ENCODE measurements at places on chromosomes 2 and 18.
A peak's percentile ranks its signal among the peaks of the same experiment; 100 is the strongest.

DNA sequence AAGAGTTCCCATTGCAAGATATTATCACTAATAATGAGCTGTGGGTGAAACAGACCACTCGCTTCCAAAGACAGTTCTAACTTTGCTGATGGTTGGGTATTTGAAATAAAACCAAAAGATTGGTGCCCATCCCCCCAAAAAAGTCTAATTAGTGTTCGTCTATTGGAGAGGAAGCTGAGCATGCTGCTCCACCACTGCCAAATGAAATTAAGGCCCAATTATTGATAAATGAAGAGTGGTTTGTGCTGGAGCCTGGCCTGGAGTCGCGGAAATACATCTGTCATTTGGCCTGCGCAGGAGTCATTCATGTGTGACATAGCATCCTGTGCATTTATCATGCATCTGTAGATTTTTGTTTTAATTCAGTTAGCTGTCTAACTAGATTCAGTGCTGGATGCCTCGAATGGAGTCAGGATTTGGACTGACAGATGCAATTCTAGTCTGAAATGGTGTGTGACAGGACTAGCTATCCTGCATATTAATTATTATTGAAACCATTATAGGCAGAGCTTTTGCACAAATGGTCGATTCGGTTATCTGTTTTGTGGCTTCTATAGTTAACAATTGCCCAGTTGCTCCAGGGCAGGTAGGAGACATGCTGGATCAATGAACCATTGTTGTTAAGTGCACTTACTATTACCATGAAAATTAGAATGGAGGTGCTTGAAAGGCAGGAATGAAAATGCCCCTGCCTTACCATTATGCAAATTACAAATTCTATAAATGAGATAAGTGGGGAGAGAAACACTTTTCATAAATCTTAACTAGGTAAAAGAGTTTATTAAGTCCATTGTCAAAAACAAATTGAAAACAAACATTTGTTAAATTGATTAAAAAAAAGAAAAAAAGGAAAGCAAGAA lies 450.4 kb upstream of the TCF4 start:
- DNase-seq, result no peak

GRCh38 chr2:24920098-24920808 lies at the start of gene ADCY3:
ADCY3 (minus strand) TSS chr2:24920237; CDS start chr2:24918987, 1,250 bp downstream.
- DNase-seq, result peak; percentile 96

DNA sequence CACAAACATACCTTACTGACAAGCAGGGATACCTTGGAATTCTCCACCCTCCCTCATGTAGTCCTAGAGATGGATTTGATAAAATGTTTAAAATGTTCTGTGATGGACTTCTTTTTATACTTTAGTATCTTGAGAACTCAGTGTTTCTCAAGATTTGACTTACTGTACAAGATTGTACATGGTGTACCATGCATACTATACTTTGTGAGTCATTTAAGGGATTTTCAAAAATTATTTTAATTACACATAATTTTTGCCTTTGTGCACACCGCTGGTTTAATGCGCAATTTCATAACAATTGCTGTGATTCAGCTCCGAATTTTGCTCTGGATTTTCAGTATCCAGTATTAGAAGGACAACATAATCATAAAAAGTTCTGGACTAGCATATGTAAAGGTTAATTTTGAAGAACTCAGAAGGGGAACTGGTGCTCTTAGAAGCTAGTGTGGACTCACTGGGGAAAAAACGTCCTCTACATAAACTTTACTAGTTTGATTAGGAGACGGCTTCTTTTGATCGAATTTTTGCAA lies 78.6 kb upstream of the ACSL3 start:
- DNase-seq, result no peak

- DNase-seq, result peak; percentile 36
These were observed 84.1 kb downstream of the CTIF start for GRCh38 chr18:48622911-48623431.

GRCh38 chr2:236236559-236237452 lies 27.4 kb downstream of the ASB18 start:
- no peak for DNase-seq

DNA sequence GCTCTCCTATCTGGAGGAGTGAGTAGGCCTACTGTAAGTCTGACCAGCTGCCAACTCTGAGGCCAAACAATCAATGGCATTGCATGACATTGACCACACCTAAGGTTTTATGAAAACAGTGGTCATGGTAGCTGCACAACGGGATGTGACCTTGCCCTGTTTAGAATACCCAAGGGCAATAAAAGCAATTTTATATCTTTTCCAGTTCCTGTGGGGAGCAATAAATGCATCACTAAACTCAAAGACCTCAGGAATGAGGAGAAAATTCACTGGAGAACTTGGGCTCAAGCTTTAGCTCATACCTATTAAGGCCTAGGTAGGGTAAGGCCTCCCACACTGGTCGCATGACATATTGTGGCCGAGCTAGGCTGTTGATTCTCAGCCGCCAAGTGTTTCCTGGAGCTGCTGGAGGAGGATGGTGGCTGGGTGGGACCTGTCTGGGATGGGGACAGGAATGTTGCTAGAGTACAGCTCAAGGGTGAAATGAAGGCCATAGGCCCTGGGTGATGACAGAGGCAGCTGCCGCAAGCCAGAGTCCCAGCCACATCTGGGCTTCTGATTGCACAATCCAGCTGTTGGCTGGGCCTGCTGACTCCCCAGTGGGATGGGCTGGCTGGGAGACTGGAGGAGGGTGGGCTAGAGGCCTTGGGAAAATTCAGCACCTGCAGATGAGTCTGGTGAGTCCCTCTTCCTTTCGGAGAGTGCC lies 313.7 kb downstream of the CYP26B1 start:
- DNase-seq, result peak; percentile 76

GRCh38 chr2:162295009-162295408 lies 23.5 kb downstream of the IFIH1 start:
- DNase-seq, result no peak

DNA sequence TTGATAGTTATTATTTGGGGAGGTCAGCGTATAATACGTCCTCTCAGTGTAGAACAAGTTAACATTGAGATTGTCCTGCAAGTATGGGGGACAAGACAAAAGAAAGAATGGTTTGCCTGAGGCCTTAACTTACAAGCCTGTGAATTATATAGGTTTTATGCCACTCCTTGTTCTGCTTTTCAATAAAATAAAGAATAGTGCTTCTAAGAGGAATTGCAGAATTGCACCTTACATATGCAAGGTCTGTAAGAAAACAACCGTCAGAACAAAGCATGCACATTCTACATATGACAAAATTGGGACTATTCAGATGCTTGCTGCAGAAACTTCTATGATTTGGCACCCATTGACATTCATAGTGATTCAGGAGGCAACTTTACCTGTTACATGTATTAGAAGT lies 785.0 kb downstream of the NR4A2 start:
- no peak for DNase-seq

- DNase-seq, result peak; percentile 85
These were observed 255.4 kb downstream of the AGAP1 start for GRCh38 chr2:235749121-235749770.

DNA sequence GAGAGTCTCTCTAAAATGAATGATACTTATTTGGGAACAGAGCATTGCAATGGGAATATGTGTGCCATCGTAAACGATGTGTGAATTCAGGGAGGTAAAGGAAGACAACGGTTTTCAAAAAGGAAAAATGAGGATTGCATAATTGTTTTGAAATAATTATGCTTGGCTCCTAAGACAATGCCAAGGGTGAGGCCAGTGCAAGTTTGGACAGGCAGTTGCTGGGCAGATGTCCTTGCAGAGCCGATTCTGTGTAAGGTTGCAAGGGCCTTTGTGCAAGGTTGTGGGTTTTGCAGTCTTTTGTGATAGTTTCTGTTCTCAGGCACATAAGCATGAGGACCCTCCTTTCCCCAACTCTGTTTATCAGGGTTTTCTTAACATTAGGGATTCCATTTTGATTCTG lies 70.0 kb upstream of the ZNF236 start:
- DNase-seq, result no peak

GRCh38 chr2:238847841-238848690 lies at the start of gene TWIST2:
TWIST2 (plus strand) TSS chr2:238848085; CDS start chr2:238848216, 131 bp downstream.
- DNase-seq, result peak; percentile 99

DNA sequence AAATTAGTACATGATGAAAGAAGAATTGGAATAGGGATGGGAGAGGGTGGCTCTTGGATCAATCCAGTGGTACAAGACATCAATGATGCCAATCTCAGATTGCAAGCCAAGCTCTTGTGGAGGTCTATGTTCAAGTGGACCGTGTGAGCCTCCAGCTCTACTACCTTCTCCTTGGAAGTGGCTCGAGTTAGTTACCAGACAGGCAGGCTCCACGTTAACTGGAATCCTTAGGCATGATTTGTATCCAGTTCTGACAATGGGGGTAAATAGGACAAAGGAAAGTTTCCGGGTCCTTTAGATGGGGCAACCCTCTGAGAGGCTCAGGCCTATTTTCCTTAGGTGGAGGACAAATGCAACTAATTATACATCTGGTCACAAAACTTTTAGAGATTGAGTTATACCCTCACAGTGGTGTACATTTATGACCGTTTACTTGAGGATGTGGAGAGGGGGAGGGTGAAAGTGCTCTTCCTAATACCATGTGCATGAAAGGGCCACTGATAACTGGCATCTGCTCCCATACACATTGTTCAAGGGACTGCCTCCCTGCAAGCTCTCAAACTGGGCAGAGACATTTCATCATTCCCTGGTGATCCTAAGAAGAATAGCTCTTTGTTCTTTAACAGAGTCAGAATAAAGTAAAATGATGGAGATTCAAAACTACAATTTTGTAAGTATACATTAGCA lies 180.2 kb downstream of the SOCS6 start:
- no peak for DNase-seq

DNA sequence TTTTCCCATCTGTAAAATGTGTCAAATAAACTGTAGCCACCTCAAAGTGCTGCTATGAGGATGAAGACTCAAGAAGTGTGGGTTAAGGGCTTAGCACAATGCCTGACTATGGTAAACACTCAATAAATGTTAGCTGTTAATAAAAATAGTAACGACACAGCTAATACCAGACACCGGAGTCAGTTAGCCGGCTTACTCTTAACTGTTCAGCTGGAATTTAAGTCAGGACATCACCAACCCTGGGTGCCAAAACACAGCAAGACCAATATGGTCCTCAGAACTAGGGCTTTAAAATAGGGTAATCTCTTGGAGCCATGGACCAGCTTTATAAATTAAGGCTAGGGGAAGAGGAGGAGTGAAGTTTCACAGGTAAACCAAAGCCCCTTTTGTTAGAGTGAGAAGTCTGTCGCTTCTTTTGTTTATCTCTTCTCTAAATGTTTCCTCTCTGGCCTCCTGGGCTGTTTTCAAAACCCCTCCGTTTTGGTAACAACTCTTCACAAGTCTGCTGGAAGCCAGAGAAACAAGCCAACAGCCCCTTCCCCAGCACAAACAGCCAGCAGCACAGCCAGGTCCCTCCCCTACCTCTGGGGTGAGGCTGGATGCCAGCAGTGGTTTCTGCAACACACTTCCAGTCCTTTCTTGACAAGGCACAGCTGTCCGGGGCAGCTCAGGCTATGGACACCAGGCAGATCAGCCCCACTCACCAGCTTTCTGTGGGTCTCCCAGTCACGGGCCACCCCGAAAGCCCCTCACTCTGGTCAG lies 13.8 kb upstream of the FZD7 start:
- DNase-seq, result no peak

GRCh38 chr2:98868548-98869271 lies 67.3 kb downstream of the CRACDL start:
- no peak for DNase-seq

DNA sequence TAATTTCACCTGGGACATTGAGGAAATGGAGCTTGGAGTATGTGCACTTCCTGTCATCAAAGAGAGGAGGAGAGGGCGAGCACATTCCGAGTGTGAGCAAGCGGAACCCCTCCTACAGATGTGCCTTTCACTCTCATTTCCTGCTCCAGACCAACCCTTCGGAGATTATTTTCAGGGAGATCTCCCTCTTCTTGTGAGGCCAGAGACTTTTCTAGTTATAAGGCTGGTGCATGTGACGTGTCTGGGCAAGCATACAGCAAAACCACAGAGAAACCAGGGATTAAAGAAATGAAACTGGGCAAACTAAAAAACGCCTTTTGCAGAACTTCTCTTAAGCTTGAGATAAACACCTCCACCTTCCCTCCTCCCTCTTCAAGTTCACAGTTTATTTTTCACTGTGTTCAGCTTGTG lies 409.2 kb upstream of the TCF4 start:
- DNase-seq, result no peak

- peak; percentile 28 for DNase-seq
These were observed 59.6 kb downstream of the SPIRE1 start for GRCh38 chr18:12598181-12598930.

GRCh38 chr2:132844585-132844984 lies 174.6 kb upstream of the LYPD1 start:
- no peak for DNase-seq

- no peak for DNase-seq
These were observed 225.9 kb upstream of the MGAT5 start for GRCh38 chr2:134027980-134028379.

DNA sequence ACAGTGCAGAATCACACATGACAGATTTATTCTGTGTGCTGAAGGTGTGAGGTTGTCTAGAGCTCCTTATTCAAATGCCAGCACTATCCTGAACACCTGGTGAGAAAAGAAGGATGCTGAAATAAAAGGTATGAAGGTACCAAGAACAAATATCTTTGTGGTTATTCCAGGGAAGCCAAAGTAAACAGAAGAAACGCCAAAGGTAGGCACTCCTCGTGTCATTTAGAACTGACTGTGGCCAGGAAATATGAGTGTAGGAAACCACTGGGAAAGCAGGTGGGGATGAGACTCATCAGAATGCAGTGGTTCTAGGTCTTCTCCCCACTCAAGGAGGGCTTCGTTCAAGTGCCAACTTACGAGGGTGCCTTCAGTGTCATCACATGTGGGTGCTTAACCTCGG lies 80.8 kb downstream of the KIF5C start:
- DNase-seq, result no peak

- no peak for DNase-seq
These were observed 187.5 kb upstream of the DTNA start for GRCh38 chr18:34522603-34523002.

GRCh38 chr18:25805939-25806338 lies 284.5 kb downstream of the SS18 start:
- DNase-seq, result no peak

DNA sequence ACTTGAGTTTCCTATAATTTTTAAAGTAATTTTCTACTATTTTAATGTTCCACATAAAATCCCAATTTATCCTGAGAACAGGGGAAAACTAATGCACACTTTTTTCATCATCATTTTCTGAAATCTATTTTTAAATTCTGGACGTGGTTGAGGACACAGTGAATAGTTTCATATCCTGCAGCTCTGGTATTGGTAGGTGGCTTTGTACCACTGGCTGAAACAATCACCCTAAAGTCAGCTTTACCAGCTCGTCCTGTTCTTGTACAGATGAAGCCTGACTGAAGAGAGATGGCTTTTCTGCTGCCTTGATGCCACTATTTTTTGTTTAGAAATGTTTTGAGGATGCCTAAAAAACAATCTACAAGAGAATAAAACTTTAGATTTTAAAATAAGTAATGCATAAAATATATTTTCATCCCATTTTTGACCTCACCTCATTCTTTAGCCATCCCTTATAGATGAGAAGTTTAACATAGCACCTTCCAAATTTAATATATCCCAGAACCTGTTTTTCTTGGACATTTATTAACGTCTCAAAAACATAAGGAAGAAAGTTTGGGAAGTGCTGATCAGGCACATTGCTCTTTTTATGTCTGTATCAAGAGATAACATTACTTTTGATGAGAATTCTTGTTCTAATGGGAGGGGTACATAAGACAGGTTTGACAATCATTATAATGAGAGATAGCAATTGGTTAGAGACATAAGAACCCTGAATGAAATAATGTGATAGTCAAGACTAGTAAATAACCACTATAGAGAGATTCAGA lies 80.9 kb downstream of the GALNT1 start:
- DNase-seq, result no peak

- no peak for DNase-seq
These were observed 365.2 kb downstream of the FBXO15 start for GRCh38 chr18:73782405-73782804.

Data from GM03348 (cell line).